ENCODE measurements at places on chromosomes 12 and 14.
A peak's percentile ranks its signal among the peaks of the same experiment; 100 is the strongest.

GRCh38 chr14:70821584-70822529, 12.5 kb upstream of the MAP3K9 start:
- DNase-seq = peak; percentile 36

DNA sequence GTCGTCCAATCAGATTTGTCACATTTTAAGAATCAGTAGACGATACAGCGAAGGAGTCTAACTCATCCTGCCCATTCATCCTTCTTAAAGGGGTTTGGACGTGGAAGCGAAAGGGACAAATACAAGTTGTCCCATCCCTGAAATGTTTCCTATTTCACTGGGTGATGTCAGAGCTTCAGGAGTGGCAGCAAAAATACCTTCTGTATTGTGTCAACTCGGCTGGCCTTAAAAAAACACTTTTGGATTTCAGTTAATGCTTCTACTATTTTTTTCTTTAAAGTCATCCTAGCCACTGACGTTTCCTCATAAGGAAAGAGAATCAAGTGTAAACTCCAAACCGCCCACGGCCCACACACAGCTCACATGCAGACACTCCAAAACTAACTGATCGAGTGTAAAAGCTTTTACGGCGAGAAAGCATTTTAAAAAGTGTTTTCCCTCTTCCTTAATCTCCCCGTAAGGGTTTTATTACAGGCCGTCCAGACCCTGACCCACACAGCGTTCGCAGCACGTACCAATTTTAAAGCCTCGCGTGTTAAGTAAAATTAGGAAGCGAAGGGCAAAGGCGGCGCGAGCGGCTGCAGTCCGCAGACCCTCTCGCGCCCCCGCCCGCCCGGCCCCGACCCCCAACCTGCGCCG, 593 bp downstream of the CFL2 start:
- peak; percentile 92 for DNase-seq

GRCh38 chr14:55107766-55108554, 21.1 kb upstream of the LGALS3 start:
- DNase-seq = peak; percentile 95

DNA sequence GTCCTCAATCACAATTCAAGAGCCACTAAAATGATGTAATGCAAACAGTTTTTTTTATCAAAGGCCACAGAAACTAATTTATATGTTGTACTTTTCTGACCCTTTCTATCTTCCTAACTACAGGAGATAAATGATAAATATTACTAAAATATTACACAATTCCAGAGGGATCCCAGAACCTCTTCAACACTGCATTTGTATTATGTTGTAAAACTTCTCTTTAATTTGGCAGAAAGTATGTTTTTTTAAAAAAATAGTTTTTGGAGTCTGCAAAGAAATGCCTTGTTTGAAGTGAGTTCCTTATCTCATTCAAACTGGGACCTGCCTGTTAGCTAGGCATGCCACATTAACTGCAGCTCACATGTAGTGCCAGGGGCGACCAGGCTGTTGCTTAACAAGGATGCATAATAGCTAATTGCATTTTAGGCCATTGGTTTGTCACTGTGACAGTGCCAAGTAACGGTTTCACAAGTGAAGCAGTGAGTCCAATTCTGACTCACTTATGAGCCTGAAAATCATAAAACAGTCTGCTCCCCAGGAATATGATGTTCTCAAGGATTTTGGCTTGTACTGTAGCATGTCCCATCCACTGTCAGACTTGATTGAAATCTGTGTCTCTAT, 266.9 kb downstream of the KTN1 start:
- DNase-seq = peak; percentile 63

Data from fibroblast of skin of scalp (primary cell).